ENCODE measurements at places on chromosomes 6 and 20. TPM values are rescaled to one million over a fixed set of nuclear protein-coding genes. Genes with fewer than 3 reads are reported as not detected.

DNA sequence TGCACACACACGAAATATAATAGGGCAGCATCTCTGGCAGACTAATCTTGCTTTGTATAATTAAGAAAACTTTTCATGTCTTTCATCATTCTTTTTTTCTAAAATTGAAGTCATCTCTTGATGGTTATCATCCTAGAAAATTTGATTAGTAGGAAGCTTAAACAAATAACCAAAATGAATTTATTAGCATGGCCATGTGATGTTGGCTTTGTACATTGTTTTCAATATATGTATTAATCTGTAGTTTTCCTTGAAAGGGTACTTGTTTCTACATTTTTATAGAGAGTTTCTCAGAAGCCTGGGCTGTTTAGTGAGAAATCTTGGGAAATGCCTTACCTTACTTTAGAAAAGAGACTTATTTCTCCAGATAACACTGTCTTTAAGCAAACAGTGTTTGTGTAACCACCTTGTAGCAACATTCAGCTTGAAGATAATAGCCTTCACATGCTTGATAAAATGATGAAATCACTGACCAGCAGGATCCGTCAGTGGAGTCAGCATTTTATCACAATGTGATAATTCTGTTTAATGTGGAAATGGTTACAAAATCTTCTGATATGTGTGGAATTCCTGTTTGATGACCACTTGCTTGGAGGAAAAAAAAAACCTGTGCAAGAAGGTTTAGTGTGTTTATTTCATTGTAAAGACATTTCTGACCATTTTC is 147.8 kb downstream of the MACROD2 start:
- DNase-seq = no peak

- no peak for DNase-seq
Measured at GRCh38 chr6:76615395-76615794, 542.9 kb upstream of the IMPG1 start.

DNA sequence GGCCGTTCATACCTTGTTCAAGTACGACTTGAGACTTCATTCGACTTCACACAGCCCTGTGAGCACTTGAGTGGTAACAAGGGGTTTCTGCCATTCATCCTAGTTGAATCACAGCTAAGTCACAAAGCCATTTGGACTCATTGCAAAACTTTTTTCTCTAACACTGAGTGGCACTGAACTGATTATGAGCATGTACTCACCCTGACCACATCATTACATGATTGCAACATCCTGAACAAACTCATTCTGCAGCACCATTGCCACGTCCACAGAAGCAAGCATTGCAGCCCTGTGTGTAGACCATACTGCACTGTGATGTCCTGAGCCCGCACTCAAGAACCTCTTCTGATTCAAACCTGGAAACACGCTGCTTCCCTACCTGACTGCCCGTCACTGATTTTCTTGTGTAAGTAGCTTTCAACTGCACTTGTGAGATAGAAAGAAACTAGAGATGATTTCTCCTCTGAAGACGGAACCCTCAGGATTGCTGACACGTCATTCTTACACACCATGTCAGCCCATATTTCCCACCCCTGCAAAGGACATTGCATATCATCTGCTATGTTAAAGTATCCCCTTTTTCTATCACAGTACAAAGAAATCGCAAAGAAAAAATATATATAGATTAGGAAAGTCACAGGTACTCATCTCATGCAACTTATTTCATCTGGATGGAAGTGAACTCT is 81.6 kb downstream of the C6orf118 start:
- DNase-seq = no peak

GRCh38 chr20:38152175-38152620 is 12.9 kb downstream of the TGM2 start:
- DNase-seq = peak; percentile 67

- DNase-seq = no peak
Measured at GRCh38 chr6:22325481-22325880, 28.6 kb upstream of the PRL start.

- no peak for DNase-seq
Measured at GRCh38 chr6:18413381-18413780, 26.2 kb downstream of the RNF144B start.

DNA sequence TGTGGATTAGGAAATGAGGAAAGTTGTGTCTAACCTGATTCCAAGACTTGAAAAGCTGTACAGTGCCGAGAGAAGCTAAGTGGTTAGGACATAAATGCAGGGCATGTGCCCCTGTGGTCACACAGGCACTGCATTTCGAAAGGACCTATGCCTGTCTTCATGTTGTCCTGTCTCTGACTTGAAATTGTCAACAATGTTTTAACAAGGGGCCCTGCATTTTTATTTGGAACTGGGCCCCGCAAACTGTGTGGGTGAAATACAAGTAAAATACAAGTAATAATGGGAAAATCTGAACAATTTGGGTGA is 38.8 kb downstream of the MRS2 start:
- no peak for DNase-seq

Gene IER3
- 61.7 TPM for total RNA-seq

Gene PRDM1
- 16.9 TPM for total RNA-seq

Gene NOX3
- not detected for total RNA-seq
